ENCODE measurements at places on chromosomes 2 and 18.

- no peak for DNase-seq
Observed at GRCh38 chr18:55265984-55266383, 306.7 kb upstream of the CCDC68 start.

DNA sequence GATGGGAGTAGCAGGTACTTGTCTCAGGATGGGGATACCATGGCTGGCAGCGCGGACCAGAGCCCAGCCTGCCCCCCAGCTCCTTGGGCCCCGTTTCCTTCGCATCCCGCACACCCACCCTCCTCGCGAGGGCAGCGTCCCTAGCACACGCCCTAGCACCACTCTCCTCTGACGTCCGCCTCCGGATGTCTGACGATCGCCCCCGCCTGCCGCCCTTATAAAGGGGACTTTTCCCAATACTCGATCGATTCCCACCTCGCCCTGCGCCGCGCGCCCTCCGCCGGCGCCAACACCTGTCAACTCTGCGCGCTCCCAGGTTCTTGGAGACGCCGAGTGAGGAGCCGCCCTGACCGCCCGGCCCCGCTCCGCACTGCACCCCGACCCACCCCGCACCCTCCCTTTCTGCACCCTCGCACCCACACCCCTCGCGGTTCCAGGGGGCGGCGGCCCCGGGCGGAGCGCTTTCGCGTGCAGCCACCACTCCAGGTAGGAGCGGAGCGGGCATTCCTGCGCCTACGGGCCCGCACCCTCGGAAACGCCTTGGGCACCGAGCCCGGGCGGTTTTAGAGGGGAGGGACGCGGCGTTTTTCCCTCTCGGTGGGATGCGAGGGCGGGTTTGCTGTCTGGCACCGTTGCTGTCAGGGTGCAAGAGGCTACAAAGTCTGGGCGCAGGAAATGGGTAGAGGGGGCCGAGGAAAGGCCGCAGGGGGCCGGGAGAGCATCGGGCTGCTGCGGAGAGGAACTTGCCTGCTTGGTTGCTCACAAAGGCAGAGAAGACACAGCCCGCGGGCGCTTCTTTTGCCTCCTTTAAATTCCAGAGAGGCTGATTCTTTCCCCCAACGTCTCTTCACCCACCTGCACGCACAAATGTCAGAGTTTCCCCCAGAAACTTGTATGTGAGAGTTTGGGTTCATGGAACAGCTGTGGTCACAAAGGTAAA is at the start of gene SLC5A7:
SLC5A7 (plus strand) TSS at position 247 of the 940 bp plus-strand sequence. CDS start 1,632 bp downstream, outside the sequence.
- DNase-seq: no peak

DNA sequence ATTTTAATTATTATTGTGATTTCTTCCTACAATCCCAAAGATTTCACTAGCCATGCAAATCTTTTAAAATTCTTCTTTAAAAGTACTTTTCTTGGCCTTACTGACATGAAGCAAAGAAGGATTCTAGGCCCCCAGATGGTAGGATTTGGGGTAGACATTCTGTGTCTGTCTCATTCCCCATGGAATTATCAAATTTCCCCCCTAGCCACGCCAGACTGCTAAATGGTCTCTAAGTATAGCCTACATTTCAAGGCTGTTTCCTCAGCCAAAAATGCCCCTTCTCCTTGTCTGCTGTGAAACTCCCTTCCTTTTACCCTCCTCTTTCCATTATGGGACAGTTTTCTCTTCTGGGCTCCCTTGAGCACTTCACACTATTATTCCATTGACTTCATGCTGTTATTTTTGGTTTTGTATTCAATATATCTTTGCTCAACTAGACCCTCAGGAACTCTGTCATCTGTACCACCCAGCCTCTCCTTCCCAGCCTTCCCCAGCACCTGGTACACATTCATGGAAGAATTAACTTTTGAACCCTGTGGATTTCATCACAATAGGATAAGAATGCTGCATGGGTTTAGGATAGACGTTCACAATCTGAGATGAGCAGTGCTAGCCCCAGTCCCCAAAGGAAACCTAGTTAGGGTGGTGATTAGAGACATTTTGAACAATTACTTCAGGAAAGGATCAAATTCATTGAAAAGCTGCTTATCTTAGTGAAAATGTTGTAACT is 21.5 kb upstream of the CYP1B1 start:
- no peak for DNase-seq

DNA sequence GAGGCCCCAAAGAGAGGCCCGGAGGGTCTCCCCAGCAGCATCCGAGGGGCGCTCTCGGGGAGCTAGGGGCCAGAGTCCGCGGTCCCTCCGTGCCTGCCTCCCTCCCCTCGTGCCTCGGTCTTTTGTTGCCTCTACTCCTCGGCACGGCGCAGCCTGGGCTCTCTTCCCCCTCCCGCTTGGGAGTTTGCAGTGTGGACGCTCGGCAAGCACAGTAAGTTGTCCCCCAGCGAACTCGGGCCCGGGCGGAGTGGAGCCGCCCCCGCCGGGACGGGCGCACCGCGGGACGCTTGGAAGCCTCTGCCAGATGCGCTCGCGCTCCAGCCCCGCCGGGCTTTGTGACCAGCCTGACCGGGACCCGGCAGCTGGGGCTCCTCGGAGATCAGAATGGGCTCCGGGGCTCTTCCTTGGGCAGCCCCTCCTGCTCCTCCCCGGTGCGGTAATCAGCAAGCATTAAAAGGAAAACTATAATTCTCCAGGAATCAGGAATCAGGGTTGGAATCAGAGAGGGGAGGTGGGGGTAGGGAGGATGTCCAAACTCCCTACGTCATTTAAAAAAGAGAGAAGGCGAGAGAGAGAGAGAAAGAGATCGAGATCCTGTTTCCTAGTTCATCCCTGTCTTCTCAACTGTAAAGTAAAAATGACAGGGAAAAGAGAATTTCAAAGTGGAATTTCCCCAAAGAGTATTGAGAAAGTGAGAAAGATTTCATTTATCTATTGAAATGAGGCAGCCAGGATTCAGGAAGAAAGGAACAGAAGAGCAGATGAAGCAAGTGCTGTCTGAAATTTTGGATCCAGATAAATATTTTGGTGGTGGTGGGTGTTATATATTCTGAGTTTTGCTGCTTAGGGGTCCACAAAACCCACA is 786 bp upstream of the TMEM200C start:
- DNase-seq: no peak

- DNase-seq: no peak
Observed at GRCh38 chr2:10777842-10778723, 34.5 kb downstream of the PDIA6 start.

DNA sequence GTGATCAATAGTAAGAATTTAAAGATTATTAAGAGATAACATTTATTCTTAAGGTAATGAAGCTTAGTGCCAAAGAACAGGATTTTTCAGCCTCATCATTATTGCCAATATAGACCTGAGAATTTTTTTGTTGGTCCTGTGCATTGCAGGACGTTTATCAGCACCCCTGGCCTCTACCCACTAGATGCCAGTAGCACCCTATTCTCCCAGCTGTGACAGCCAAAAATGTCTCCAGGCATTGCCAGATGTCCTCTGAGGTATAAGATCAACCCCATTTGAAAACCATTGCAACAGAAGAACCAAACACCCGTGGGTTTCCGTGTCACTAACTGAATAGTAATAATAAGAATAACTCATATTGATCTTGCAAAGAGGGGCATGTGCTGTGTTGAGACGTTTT is 700.0 kb upstream of the SOX11 start:
- no peak for DNase-seq

- DNase-seq: no peak
Observed at GRCh38 chr2:226995625-226996041, 159.8 kb downstream of the RHBDD1 start.

- no peak for DNase-seq
Observed at GRCh38 chr18:78582898-78583738, 396.5 kb upstream of the SALL3 start.

DNA sequence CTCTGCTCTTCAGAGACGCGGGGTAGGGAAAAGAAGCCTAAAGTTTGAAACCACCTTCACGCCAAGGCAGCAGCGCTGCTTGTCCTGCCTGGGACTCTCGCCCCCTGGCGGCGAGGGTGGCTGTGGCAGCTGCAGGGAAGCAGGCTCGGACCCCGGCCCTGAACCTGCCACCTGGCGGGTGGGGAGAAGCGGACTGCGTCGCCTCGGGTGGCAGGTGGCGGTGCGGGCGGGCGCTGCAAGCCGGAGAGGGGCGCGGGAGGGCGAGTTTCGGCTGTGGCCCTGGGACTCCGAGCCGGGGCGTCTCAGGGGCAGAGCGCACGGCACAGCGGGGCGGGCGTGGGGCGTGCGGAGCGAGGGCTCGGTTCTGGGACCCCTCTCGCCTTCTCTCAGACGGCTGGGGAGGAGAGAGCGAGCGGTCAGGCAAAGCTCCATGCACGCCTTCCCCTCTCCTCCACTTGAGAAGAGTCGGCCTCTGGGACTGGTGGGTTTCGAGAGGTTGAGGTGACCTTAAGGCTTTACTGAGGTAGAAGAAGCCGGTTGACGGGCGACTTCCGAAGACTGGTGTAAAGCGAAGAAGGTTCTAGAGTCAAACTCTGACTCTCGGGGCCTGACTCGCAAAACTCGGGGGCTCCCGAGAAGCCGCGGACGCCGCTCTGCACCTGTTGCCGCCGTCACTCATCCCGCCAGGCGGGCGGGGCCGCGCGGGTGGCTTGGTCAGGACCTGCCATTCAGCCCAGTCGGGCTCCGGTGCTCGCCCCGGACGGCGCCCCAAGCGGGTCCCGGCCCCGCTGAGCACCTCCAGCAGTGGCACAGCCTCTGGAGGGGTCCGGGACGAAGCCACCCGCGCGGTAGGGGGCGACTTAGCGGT is 1.1 kb upstream of the BOLL start:
- peak; percentile 58 for DNase-seq

DNA sequence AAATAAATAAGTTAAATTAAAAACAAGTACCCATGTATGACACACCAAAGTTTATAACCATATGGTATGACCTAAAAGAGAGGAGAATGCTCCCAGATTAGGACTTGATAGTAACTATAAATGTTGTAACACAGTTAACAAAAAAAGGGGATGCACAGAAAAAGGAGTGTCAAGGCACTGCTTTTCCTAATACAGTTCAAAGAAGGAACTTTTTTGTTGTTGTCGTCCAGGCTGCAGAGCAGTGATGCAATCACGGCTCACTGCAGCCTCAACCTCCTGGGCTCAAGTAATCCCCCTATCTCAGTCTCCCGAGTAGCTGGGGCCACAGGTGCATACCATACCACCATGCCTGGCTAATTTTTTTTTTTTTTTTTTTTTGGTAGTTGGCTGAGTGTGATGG is 2.7 kb downstream of the NARS1 start:
- DNase-seq: no peak

GRCh38 chr2:216215658-216216390 is 106.7 kb downstream of the XRCC5 start:
- no peak for DNase-seq

- no peak for DNase-seq
Observed at GRCh38 chr2:163732727-163733126, 3.1 kb downstream of the FIGN start.

GRCh38 chr2:42567806-42568400 is 529 bp upstream of the MTA3 start:
- peak; percentile 20 for DNase-seq

DNA sequence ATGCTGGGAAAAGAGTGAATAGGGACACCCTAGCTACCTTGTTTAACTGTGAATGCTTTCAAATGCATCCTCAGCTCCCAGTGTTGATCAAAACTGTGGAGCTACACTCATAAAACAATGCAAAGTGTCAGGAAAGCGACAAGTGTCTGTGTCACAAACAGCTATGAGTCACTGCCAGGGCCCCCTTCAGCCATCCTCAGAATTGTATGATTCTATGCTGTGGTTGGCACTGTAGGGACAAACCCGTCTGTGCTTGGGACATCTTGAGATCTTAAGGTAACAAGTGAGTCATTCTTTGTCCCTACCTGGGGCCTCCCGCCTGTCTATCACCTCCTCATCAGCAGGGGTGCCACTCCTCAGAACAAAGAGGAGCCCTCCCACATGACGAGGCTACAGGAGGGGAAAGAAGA is 42.4 kb downstream of the KLF7 start:
- no peak for DNase-seq

GRCh38 chr2:151297882-151298281 is 8.4 kb upstream of the NMI start:
- DNase-seq: no peak

DNA sequence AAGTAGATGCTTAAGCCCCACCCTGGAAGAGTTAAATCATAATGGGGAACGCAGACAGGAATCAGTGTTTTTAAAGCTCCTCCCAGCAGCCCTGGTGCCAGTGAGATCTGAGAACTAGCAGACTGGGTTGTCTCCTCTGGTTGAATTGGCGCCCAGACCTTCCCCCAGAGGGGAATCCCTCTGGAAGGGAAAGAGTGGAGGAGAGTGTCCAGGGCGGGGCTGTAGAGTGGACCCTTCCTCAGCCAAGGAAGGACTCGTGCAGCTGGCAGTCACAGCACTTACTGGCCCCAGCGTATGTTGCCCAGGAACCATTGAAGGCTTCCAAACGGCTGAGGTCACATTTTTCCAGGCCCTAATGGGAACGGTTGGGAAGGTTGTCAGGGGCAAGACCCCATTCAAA is 62.5 kb downstream of the TGOLN2 start:
- no peak for DNase-seq

- no peak for DNase-seq
Observed at GRCh38 chr2:217283460-217283859, 423.6 kb upstream of the TNP1 start.

DNA sequence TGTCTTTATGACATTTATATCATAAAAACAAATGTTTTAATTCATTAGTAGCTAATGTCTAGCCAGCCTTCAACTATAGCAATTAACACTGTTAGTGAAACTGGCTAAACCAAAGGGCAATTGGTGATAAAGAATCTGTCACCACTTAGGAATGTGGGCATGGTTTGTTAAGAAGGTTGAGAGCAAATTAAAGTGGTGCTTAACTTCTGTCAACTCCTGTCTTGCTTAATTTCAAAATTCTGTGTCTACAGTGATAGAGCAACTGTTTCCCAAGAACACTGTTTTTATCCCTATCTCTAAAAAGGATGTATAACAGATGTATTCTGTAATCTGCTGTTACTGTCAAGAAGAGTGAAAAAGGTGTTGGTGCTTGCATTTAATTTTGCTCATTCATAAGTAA is 36.5 kb downstream of the CFAP36 start:
- no peak for DNase-seq

- no peak for DNase-seq
Observed at GRCh38 chr2:45002686-45003085, 6.6 kb downstream of the SIX2 start.

DNA sequence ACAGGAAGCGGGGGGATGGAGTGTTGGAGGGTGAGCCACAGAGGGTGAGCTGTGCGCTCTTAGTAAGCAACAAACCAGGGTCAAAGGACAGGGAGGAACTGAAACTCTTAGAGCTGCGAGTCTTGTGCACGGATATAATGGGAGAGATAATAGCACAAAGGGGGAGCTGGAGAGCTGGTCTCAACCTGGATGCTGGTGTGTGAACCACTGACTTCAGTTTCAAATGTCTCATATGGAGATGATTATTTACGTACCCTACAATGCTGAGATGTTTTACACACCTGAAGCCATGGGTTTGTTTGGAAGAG is 35.9 kb downstream of the PTGR3 start:
- DNase-seq: peak; percentile 18

GRCh38 chr18:25799231-25799630 is 291.2 kb downstream of the SS18 start:
- DNase-seq: no peak
